Smooth muscle cell of bladder (primary cell): ENCODE measurements at places on chromosomes 1 and 21. TPM values are rescaled to one million over a fixed set of nuclear protein-coding genes. Genes with fewer than 3 reads are reported as not detected.

LEPR gene
- 10.5 and 16.1 TPM in 2 replicates for total RNA-seq

HES3 gene
- not detected in 2 replicates for total RNA-seq

CTBS gene
- total RNA-seq: 6.3 and 11.4 TPM in 2 replicates

KRTAP11-1 gene
- total RNA-seq: not detected in 2 replicates

SEMA4A gene
- 0.57 and 0.83 TPM in 2 replicates for total RNA-seq

CLCA1 gene
- total RNA-seq: under 0.01 TPM in 1 of 2 replicates, not detected in the other

ZBTB8OS gene
- total RNA-seq: 42.6 and 46.5 TPM in 2 replicates

FMO1 gene
- total RNA-seq: 0.14 and 0.37 TPM in 2 replicates

ITLN1 gene
- not detected in 2 replicates for total RNA-seq

PRCC gene
- 8.7 and 10.0 TPM in 2 replicates for total RNA-seq

RXRG gene
- 0.09 TPM in 1 of 2 replicates, not detected in the other for total RNA-seq

TRMT13 gene
- total RNA-seq: 9.7 and 16.6 TPM in 2 replicates

ERRFI1 gene
- 23.5 and 26.8 TPM in 2 replicates for total RNA-seq

ANGPTL1 gene
- total RNA-seq: 8.8 and 15.6 TPM in 2 replicates

RLF gene
- 20.9 and 31.8 TPM in 2 replicates for total RNA-seq

SPATA6 gene
- 4.0 and 5.4 TPM in 2 replicates for total RNA-seq

TMEM82 gene
- total RNA-seq: not detected in 2 replicates

CFHR3 gene
- not detected in 2 replicates for total RNA-seq

NMNAT2 gene
- 0.18 and 0.28 TPM in 2 replicates for total RNA-seq

KCNA3 gene
- 0.14 and 0.18 TPM in 2 replicates for total RNA-seq

CFHR2 gene
- not detected in 2 replicates for total RNA-seq

CDC14A gene
- total RNA-seq: 2.4 and 2.6 TPM in 2 replicates
